HuH-7.5 (cell line): ENCODE measurements at places on chromosomes 2 and 18.
A peak's percentile ranks its signal among the peaks of the same experiment; 100 is the strongest.

DNA sequence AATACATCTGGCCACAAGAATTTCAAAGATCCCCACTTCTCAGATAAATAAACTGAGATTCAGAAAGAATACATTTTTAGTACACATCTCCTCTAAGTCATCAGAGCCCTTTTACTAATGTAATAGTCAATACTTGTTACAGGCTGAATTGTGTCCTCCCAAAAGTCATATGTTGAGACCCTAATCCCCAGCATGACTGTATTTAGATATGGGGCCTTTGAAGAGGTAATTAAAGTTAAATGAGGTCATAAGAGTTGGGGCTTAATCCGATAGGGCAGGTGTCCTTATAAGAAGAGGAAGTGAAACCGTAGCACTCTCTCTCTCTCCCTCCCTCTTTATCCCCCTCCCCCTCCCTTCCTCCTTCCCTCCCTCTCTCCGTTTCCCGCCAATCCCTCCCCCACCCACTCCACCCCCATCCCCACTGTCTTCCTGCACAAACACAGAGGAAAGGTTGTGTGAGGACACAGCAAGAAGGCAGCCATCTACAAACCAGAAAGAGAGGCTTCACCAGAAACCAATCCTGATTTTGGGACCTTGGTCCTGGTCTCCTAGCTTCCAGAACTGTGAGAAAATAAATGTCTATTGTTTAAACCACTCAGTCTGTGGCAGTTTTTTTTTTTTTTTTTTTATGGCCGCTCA is 66.6 kb upstream of the ZNF397 start:
- DNase-seq = no peak

GRCh38 chr2:80113399-80113798 is 191.2 kb downstream of the LRRTM1 start:
- no peak for DNase-seq

- no peak for DNase-seq
These were observed 1.5 kb downstream of the PPIG start for GRCh38 chr2:169585673-169586072.

DNA sequence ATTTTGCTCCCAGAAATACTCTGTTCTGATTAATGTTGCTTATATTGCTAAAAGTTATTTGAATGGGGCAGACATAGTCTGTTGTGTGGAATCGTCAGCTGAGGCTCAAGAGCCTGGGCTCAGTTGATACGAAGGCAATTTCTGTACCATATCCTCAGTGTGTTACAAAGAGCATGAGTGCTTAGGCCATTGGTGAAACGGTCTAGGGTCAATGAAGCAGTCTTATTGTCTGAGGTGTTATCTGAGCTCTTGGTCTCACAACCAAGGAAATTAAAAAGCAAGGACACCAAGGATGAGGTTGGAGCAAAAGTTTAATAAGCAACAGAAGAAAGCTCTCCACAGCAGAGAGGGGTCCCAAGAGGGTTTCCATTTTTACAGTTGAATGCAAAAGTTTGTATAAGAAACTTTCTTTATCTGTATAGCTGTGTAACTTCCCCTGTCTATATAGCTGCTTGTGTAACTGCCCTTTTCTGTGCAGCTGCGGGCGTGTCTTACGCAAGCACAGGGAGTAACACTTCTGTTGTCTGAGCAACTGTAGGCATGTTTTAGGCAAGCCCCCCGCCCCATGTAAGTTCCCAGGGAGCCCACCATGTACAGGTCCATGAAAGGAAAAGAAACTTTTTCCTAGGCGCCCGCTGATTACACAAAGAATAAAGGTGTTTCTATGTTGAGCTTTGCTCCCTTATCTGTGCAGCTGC is 40.6 kb upstream of the DSC1 start:
- DNase-seq = no peak

- no peak for DNase-seq
These were observed 1.1 kb upstream of the ERMN start for GRCh38 chr2:157326698-157327097.

GRCh38 chr2:207148020-207148419 is 17.7 kb downstream of the KLF7 start:
- no peak for DNase-seq

GRCh38 chr2:64354857-64355680 is 98.9 kb upstream of the LGALSL start:
- DNase-seq = no peak

DNA sequence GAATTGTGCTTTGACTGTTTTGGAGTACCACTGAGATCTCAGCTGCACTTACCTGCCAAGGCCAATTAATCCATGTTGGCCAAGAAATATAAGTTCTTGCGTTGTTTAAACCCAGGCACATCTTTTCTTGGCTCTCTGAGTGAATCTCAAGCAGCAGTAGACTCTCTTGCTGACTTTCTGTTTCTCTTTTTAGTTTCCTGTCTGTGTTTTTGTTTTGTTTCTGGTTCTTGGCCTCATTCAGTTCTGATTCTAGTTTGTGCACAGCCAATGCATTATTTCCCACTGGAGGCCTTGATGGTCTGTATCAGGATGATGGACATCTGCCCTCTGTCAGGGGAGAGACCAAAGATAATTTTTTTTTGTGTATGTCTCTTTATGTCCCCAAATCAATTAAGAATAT is 379.4 kb downstream of the CDH2 start:
- no peak for DNase-seq

DNA sequence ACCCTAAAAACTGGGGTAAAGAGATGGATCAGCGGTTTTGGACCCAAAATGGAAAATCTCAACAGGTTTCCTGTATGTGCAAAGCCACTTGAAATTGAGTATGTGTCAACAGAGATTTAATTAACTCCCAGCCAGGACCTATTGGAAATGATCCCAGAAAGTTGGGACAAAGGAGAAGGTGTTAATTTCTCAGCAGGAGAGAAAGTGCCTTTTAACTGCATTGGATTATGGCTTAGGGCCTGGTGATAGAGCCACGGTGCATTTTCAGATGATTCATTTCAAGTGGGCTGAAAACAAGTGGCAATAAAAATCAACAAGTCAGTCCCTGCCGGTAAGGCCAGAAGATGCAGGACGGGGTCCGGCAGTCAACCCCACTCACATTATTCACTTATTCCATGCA is 80.2 kb upstream of the BCL11A start:
- DNase-seq = no peak

- DNase-seq = no peak
These were observed 651 bp upstream of the STAM2 start for GRCh38 chr2:152176113-152176714.

DNA sequence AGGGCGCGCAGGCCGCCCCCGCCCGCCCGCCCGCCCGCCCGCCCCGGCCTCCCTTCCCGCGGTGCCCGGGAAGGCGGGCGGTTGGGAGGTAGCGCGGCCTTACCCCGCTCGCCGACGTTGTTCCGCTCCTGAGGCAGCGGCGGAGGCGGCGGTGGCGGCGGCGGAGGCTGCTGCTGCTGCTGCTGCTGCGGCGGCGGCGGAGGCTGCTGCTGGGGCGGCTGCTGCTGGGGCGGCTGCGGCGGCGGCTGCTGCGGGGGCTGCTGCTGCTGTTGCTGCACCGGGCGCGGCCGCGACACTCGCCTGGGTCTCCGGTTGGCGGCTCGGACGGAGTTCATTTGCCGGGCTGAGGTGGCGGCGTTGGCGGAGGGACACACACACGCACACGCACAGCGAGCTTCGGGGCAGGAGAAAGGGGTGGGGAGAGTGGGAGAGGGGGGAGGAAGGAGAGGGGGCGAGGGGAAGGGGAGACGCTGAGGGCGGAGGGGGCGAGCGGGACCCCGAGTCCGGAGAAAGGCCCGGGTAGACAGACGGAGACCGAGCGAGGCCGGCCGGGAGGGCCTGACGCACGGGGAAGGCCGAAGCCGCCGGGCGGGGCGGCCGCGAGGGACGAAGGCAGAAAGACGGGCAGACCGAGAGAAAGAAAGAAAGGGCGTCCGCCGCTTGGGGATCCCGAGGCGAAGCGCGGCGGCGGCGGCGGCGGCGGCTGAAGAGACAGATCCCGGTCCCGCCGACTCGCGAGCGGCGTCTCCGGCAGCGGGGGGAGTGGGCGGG is 727 bp downstream of the FBXO11 start:
- no peak for DNase-seq

DNA sequence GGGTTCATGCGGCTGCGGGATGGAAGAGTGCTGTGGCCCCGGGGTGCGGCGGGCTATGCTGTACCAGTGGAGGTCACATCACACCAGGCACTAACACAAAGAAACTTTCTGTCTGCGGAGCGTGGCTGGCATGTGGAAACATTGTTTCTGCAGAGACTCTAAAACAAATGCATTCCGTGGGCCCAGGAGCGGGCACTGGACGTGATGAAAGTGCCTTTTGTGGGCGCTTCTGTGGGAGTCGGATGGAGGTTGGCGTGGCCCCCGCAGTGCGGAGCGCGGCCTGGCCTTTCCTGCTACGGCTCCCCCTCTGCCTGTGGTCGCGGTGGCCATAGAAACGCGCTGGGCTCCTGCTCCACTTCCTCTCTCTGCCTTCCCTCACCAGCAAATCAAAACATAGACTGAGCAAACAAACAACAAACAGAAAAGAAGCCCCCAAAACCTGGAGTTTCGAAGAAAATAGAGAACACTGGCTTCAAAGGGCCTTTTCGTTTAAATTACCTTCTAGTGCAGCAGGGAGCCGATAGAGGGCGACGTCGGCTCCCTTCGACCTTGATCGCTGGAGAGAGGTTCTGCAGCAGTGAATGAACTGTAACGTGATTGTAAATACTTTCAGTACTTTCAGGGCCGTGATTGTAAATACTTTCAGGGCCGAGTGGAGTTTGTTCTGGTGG is 51.4 kb downstream of the KIF5C start:
- peak; percentile 34 for DNase-seq
